Glutamatergic neuron (in vitro differentiated cells): ENCODE measurements at places on chromosomes 16 and 17. TPM values are rescaled to one million over a fixed set of nuclear protein-coding genes. Genes with fewer than 3 reads are reported as not detected.
A peak's percentile ranks its signal among the peaks of the same experiment; 100 is the strongest.

DNA sequence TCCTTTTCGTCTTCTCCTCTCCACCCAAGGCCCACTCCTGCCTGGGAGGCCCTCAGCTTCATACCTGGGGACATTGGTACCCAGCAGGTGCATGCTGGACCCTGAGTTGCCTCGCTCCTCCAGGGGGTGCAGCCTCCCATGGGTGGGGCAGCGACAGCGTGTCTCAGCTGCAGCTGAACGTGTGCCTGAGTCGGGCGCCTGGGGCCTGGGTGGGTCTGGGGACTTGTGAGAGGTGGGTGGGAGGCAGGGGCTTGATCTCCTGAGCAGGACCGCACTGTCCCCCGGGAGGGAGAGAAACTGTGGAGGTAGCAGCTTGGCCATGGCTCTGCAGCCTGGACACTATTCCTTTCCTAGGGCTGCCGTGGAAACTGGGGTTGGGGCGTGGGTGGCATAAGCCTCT lies 24.8 kb upstream of the ENGASE start:
- peaks cover 23% of the 10 kb centered on the region for H3K36me3 ChIP-seq
- H3K27me3 ChIP-seq = peaks cover 4% of the 10 kb centered on the region
- H3K4me3 ChIP-seq = no peak overlapping the region
- no peak overlapping the region for H3K27ac ChIP-seq
- DNase-seq = no peak
- peaks cover 18% of the 10 kb centered on the region for H3K4me1 ChIP-seq

DNA sequence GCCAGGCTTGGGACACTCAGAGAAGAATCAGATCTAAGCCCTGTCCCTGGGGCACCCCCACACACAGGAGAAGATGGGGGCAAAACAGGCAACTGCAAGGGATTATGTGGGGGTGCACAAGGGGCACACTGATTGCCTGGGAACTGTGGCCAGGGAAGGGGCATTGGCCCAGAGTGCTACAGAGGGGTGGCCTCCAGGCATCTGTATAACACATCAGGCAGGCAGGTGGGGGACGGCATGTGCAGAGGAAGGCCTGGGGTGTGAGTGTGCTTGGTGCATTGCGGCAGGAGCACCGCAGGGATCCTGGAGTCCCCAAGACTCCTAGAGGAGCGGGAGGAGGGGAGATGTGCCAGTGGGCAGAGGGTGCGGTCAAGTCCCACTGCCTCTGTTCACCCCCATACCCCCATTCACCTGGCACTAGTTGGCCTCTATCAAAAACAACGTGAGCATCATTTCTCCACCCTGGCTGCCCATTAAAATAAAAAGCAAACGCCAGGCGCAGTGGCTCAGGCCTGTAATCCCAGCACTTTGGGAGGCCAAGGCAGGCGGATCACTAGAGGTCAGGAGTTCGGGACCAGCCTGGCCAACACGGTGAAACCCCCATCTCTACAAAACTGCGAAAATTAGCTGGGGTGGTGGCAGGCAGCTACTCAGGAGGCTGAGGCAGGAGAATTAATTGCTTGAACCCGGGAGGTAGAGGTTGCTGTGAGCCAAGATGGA lies 41.5 kb downstream of the C16orf82 start:
- no peak for DNase-seq
- H3K27me3 ChIP-seq = peaks cover 2% of the 10 kb centered on the region
- peaks cover 4% of the 10 kb centered on the region for H3K4me1 ChIP-seq
- H3K36me3 ChIP-seq = no peaks in the 10 kb centered on the region

GRCh38 chr17:43020789-43021740 lies 1.1 kb downstream of the VAT1 start:
- DNase-seq = peak; percentile 68
- H3K27me3 ChIP-seq = peaks cover 14% of the 10 kb centered on the region
- H3K36me3 ChIP-seq = no peaks in the 10 kb centered on the region
- peak overlapping the region; percentile 95 for H3K27ac ChIP-seq

GRCh38 chr17:50604513-50604912 lies 30.2 kb upstream of the ABCC3 start:
- peaks cover 14% of the 10 kb centered on the region for H3K27me3 ChIP-seq
- DNase-seq = no peak
- peaks cover 34% of the 10 kb centered on the region for H3K4me1 ChIP-seq
- no peak overlapping the region for H3K4me3 ChIP-seq
- no peak overlapping the region for H3K27ac ChIP-seq

DNA sequence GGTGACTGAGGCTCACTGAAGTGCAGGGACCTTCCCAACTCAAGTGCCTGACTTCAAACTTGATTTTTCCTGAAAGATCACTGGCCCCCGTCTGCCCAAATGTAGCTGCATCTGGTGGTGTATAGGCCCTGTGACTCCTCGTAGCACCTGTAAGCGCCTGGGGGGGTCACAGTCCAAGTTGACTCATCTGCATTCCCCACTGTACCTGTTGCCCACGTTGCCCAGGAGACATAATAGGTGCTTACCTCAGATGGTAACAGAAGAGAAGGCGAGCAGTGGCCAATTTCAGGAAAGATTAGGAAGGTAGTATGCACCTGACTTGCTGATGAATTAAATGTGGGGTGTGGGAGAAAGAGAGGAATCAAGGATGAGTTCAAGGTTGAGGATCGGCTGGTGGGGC lies 44.1 kb upstream of the EMP2 start:
- H3K4me1 ChIP-seq = peaks cover 3% of the 10 kb centered on the region
- H3K4me3 ChIP-seq = no peak overlapping the region
- H3K27me3 ChIP-seq = peaks cover 8% of the 10 kb centered on the region
- H3K36me3 ChIP-seq = no peaks in the 10 kb centered on the region
- no peak for DNase-seq
- no peak overlapping the region for H3K27ac ChIP-seq

DNA sequence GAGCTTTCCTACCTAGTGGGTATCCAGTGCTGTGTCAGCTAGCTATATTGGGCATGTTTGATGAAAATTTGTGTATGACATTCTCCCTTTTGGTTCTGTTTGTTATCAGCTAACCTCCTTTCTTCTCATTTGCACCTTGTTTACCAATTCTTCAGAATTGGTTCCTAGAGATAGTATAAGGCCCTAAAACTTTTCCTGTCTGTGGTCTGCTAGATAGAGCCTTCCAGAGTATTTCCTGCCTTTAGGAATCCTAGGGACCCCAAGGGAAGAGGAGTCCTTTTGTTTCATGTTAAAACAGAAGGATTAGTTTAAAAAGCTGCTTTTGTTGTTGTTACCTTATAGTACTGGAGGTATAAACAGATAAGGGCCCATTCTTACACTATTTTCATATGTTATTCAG lies 11.5 kb downstream of the MAP3K3 start:
- peaks cover 2% of the 10 kb centered on the region for H3K27me3 ChIP-seq
- no peak overlapping the region for H3K4me3 ChIP-seq
- H3K27ac ChIP-seq = peak overlapping the region; percentile 88
- no peak for DNase-seq
- H3K4me1 ChIP-seq = peaks cover 17% of the 10 kb centered on the region

- peaks cover 18% of the 10 kb centered on the region for H3K27me3 ChIP-seq
- no peak for DNase-seq
- no peak overlapping the region for H3K4me3 ChIP-seq
Measured at GRCh38 chr17:27446569-27447301, 9.5 kb upstream of the KSR1 start.

DNA sequence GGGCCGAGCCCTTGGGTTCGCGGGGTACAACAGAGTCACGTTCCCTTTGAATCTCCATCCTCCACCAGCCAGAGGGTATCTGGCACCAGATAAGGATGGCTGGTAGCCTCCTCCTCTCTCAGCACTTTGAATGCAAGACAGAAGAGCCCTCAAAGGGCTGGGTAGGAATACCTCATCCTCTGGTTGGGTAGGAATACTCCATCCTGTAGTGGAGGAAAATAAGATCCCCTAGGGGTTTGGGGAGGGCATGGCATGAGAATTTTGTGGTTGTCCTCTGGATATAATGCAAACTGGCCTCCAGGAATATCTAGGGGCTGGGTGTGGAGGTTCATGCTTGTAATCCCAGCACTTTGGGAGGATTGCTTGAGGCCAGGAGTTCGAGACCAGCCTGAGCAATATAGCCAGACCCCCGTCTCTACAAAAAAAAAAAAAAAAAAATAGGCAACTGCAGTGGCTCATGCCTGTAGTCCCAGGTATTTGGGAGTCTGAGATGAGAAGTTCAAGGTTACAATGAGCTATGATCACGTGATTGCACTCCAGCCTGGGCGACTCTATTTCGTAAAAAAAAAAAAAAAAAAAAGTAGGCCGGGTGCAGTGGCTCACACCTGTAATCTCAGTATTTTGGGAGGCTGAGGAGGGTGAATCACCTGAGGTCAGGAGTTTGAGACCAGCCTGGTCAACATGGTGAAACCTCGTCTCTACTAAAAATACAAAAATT lies 2.7 kb downstream of the IGFBP4 start:
- peaks cover 12% of the 10 kb centered on the region for H3K27me3 ChIP-seq
- peaks cover 3% of the 10 kb centered on the region for H3K4me1 ChIP-seq
- H3K4me3 ChIP-seq = no peak overlapping the region
- no peak for DNase-seq
- no peaks in the 10 kb centered on the region for H3K36me3 ChIP-seq

GRCh38 chr17:45740553-45741330 lies 43.4 kb upstream of the CRHR1 start:
- peak overlapping the region; percentile 83 for H3K4me3 ChIP-seq
- H3K4me1 ChIP-seq = peaks cover 2% of the 10 kb centered on the region
- no peak overlapping the region for H3K27ac ChIP-seq
- peak; percentile 65 for DNase-seq
- H3K36me3 ChIP-seq = no peaks in the 10 kb centered on the region
- peaks cover 2% of the 10 kb centered on the region for H3K27me3 ChIP-seq

- peak overlapping the region; percentile 93 for H3K4me3 ChIP-seq
- no peaks in the 10 kb centered on the region for H3K36me3 ChIP-seq
- H3K27me3 ChIP-seq = peaks cover 17% of the 10 kb centered on the region
- no peak overlapping the region for H3K27ac ChIP-seq
- peaks cover 39% of the 10 kb centered on the region for H3K4me1 ChIP-seq
- DNase-seq = no peak
Measured at GRCh38 chr17:81039854-81040758, 5.2 kb downstream of the BAIAP2 start.

DNA sequence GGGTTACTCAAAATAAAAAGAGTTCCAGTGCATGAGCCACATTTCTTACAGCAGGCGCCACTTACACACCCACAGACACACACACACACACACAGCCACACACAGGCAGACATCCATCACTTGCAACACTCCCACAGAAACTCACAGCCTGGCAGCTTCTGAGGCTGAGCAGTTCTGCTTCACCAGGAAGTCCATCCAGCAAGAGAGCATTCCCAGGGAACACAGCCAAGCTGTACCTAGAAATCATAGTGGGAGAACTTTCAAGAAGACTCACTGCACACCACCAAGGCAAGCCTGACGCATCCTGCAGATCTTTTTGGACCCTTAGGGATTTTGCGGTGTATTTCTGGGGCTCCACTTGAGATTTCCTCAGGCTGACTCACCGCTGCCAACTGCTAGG lies 140.9 kb upstream of the WSB1 start:
- no peaks in the 10 kb centered on the region for H3K4me1 ChIP-seq
- DNase-seq = no peak
- H3K27me3 ChIP-seq = peaks cover 2% of the 10 kb centered on the region
- H3K36me3 ChIP-seq = peaks cover 5% of the 10 kb centered on the region

- H3K4me1 ChIP-seq = peaks cover 8% of the 10 kb centered on the region
- no peaks in the 10 kb centered on the region for H3K27me3 ChIP-seq
- H3K27ac ChIP-seq = no peak overlapping the region
- no peak overlapping the region for H3K4me3 ChIP-seq
Measured at GRCh38 chr17:34015253-34015652, 239.8 kb upstream of the CCL2 start.

GRCh38 chr17:14845591-14846281 lies 419.4 kb downstream of the PMP22 start:
- no peak overlapping the region for H3K27ac ChIP-seq
- peaks cover 9% of the 10 kb centered on the region for H3K4me1 ChIP-seq
- no peaks in the 10 kb centered on the region for H3K36me3 ChIP-seq
- no peak overlapping the region for H3K4me3 ChIP-seq
- no peak for DNase-seq

- peak overlapping the region; percentile 36 for H3K27ac ChIP-seq
- no peak for DNase-seq
- peak overlapping the region; percentile 72 for H3K4me3 ChIP-seq
- peaks cover 19% of the 10 kb centered on the region for H3K4me1 ChIP-seq
- peaks cover 2% of the 10 kb centered on the region for H3K27me3 ChIP-seq
Measured at GRCh38 chr16:10957771-10958482, 13.6 kb downstream of the CLEC16A start.

- H3K27me3 ChIP-seq = peaks cover 16% of the 10 kb centered on the region
- H3K4me3 ChIP-seq = no peak overlapping the region
- peaks cover 22% of the 10 kb centered on the region for H3K4me1 ChIP-seq
- DNase-seq = no peak
Measured at GRCh38 chr17:82263641-82264040, 9.9 kb downstream of the CSNK1D start.

GRCh38 chr17:57461082-57461481 lies 204.8 kb downstream of the MSI2 start:
- H3K36me3 ChIP-seq = peaks cover under 1% of the 10 kb centered on the region
- H3K4me3 ChIP-seq = no peak overlapping the region
- peaks cover 17% of the 10 kb centered on the region for H3K4me1 ChIP-seq
- peaks cover 7% of the 10 kb centered on the region for H3K27me3 ChIP-seq
- no peak overlapping the region for H3K27ac ChIP-seq

GRCh38 chr17:14196377-14196997 lies 40.2 kb downstream of the CDRT15 start:
- no peak overlapping the region for H3K27ac ChIP-seq
- H3K4me3 ChIP-seq = no peak overlapping the region
- H3K27me3 ChIP-seq = no peaks in the 10 kb centered on the region
- DNase-seq = no peak
- H3K4me1 ChIP-seq = peaks cover 5% of the 10 kb centered on the region

GRCh38 chr16:16143038-16143763 lies 80.1 kb downstream of the ABCC6 start:
- H3K27me3 ChIP-seq = peaks cover 2% of the 10 kb centered on the region
- H3K4me3 ChIP-seq = no peak overlapping the region
- H3K36me3 ChIP-seq = no peaks in the 10 kb centered on the region
- DNase-seq = no peak

GRCh38 chr17:37650419-37651003 lies 7.3 kb upstream of the DDX52 start:
- no peaks in the 10 kb centered on the region for H3K4me1 ChIP-seq
- H3K36me3 ChIP-seq = no peaks in the 10 kb centered on the region
- peak; percentile 52 for DNase-seq
- no peak overlapping the region for H3K4me3 ChIP-seq
- no peaks in the 10 kb centered on the region for H3K27me3 ChIP-seq

DNA sequence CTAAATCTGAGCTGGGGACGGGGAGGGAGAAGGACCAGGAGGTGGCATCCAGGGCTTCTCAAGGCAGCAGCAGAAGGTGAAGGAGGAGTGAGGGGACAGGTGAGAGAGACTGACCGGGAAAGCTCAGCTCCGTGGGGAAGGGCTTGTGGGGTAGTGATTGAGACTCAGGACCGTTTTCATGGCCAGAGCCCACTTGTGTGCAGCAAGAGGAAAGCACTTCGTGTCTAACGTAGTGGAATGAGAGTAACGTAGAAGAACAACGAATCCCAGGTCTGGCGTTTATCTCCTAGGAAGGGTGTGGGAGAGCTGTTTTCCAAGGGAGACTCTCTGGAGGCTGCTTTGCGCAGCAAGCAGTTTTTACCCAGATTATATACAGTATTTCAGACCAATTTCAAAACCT lies 1.3 kb upstream of the CDH3 start:
- H3K4me1 ChIP-seq = no peaks in the 10 kb centered on the region
- peak overlapping the region; percentile 8 for H3K4me3 ChIP-seq
- H3K27ac ChIP-seq = no peak overlapping the region
- no peaks in the 10 kb centered on the region for H3K36me3 ChIP-seq
- peaks cover 13% of the 10 kb centered on the region for H3K27me3 ChIP-seq

Gene VPS35
- 111 TPM for total RNA-seq

Gene SHISA9
- total RNA-seq = 96.6 TPM

Gene DNAI2
- not detected for total RNA-seq

Gene IRX5
- total RNA-seq = 4.7 TPM

Gene TNP2
- total RNA-seq = not detected

Gene HIGD1B
- 1.1 TPM for total RNA-seq

Gene GAS2L2
- 0.27 TPM for total RNA-seq

Gene OTOP3
- total RNA-seq = not detected

Gene GP2
- not detected for total RNA-seq
